ENCODE measurements at places on chromosomes 6 and 20.

GRCh38 chr20:39983183-39983582 is 705.9 kb downstream of the MAFB start:
- DNase-seq, result no peak

GRCh38 chr6:165805067-165805555 is 142.1 kb upstream of the PDE10A start:
- no peak for DNase-seq

DNA sequence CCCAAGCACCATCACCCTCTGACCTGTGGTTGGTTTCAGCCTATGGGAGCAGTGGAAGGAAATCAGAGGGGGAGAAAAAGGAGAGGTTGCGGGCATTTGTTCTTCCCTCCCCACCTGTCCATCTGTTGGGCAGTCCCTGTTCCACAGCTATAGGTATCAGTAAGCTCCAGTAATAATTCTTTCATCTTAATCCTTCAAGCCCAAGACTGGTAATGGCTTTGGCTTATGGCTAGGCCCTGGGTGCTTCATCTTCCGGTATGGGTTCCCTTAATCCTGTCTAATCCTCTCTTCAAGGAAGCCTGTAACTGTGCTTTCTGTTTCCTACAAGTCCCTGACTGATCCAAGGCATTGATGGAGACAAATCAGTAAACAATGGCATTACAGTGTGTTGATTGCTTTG is 42.2 kb upstream of the STK35 start:
- DNase-seq, result no peak

DNA sequence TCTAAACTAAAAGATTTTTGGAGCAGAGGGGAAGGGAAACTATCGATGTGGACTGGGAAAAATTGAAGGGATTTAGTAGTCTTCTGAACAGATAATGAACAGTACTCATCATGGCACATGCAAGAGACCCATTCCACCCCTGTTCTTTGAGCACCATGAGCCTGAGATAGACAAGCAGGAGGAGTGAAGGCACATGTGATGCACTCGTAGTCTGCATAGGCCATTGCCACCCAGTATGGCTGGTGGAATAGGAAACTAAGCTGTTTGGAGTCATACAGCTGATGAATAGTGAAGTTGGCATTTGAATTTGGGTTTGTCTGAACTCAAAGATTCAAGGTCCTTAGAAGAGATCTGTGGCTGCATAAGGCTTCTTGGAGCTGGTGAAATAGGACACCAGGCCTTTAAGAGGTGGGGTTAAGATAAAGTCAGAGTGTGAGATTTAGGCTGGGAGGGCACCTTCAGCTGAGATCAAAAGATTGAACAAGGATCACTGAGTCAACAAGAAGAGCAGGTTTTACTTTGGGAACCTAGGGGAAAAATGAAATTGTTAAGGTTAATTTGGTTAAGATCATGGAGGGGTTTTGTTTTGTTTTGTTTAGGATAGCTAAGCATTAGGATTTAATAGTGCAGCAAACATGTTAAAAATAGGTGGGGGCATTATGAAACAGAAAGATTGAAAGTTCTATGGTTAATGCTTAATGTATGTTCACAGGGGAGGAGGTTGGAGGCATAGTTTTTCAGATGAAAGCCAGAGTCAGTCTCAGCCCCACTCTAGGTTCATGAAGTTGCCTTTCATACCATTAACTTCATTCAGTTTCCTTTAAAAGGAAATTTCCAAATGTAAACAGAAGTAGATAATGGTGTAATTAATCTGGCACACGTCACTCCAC is 148.8 kb downstream of the ARID1B start:
- DNase-seq, result no peak

DNA sequence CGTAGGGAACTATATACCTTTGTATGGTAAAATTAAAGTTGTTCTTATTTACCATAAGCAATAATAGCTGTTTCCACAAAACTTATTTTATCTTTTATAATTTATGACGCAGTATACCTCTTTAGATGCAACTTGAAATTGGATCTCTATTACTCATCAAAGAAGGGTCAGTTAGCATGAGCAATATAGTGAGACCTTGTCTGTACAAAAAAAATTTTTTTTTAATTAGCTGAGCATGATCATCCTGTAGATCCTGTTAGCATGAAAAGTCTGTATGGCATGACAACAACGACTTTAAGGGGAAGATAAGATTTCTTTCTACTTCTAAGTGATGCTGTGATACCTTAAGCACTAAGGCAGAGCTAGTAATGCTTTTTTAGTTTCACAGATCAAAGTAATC is 5.9 kb downstream of the ALDH5A1 start:
- no peak for DNase-seq

- DNase-seq, result no peak
Observed at GRCh38 chr20:9551808-9552550, 37.6 kb downstream of the LAMP5 start.

DNA sequence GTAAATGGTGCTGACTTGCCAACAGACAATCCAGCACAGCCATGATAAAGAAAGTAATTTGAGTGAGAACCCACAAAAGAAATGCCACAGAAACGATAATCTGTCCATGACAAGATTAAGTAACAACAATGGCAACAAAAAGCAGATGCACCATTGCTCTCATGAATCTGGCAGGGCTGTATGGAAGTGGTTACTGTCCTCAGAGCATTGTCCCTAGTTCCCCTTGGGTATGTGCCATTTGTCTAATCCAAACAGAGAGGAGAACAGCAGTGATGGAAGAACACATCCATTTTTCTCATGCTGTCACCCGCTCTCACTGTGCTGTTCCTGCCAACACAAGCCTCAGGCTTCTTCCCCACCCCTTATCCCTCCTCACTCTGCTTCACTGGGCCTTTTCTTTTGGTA is 65.8 kb downstream of the REV3L start:
- DNase-seq, result no peak

GRCh38 chr6:31010393-31011060 is at the start of gene MUC22:
MUC22 (plus strand) TSS chr6:31010474; CDS start chr6:31010707, 233 bp downstream.
- DNase-seq, result no peak

DNA sequence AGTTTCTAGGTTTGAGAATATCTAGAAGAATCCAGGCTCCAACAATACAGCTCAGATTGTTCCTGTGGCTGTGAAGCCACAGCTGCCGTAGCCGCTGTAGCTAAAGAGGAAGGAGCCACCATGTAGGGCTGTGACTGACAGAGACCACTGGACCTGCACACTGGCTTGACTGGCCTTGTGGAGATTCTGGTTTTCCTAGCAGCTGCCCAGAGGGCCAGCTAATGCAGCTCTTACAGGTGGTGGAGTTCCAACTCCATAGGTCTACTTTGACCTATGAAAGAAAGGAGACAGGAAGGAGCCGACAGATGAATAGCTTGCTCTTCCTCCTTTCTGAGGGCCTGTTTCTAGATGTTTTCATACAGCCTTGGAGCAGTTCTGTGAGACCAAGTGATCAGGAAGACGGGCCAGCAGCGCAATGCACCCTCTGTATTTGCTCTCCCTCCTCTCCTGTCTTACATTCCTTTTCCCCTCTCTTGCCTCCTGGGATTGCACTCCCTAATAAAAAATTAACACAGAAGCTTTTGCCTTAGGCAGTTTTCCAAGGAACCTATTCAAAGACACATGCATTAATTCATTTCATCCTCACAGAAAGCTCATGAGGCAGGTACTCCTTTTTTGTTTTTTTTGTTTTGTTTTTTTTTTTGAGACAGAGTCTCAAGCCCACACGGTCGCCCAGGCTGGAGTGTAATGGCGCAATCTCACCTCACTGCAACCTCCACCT is 51.8 kb upstream of the MYB start:
- DNase-seq, result no peak

GRCh38 chr6:27547157-27548075 is 74.5 kb upstream of the ZNF184 start:
- no peak for DNase-seq

GRCh38 chr6:53873922-53874321 is 79.1 kb downstream of the LRRC1 start:
- DNase-seq, result no peak

DNA sequence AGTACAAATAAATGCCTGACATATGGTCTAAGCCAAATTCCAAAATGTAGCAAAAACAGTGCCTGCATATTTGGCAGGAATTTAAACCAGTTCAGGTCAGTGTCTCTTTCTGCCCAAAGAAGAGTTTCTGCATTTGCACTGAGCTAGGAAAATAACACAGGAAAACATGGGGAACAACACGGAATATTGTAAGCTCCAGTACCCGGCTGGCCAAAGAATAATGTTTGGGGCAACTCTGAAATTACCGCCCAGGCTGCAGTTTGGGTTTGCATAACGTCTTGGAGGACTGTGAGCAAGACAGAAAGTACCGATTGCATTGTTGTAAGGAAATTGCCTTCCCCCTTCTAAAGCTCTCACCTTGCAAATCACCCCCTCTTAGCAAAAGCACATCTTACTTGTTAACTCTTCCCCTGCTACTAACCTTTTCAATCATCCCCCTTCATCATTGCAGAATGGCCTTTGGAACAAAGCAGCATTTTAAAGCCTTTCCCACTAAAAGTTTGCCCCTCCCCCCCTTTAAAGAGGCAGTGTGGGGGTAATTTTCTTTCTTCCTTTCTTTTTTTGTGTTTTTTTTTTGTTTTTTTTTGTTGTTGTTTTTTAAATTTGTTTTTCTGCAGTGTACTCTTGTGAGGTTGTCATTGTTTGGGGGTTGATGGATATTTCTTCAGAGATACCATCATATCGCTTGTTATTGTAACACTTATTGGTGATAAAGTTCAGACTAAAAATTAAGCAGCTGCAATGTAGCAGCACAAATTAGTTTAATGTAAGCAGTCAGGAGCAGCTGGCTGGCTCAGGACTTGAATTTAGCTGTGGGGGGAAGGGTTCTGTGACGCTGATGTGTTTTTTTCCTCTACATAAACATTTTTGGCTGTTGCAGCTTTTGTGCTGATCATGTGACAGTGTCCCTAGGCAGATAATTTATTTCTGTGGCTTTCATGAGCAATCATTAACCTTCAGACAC is 100.0 kb upstream of the CITED2 start:
- no peak for DNase-seq

- DNase-seq, result no peak
Observed at GRCh38 chr6:20055916-20056315, 156.4 kb downstream of the MBOAT1 start.

- no peak for DNase-seq
Observed at GRCh38 chr6:39843305-39844020, 51.3 kb downstream of the DAAM2 start.

DNA sequence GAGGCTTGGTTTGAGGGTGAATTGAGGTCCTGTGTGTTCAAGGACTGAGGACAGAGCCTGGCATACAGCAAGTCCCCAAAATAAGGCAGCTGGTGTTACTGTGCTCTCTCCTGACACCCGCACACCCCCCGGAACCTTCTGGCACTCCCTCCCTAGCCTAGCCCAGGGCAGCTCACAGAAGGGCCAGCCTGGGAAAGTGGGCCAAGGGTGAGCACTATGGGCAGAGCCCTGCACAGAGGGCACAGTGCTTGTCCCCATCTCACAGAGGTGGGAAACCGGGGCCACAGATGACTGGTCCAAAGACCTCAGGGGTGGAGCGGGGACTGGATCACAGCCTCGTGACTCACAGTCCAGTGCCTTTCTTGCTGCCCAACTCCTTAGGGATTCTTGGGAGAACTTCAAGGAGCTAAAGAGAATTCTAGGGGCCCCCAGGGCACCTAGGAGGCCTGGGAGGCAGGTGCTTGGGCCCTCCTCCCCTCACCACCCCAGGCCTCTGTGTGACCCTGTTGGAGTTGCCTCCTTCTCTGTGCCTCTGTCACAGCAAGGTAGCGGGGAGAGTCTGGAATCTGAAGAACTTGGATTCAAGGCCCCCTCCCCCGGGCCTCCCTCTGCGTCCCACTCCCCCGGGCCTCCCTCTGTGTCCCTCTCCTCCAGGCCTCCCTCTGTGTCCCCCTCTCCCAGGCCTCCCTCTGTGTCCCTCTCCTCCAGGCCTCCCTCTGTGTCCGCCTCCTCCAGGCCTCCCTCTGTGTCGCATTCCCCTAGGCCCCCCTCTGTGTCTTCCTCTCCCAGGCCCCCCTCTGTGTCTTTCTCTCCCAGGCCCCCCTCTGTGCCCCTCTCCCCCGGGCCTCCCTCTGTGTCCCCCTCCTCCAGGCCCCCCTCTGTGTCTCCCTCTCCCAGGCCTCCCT is 13.5 kb downstream of the DLGAP4 start:
- no peak for DNase-seq

GRCh38 chr6:157984686-157985225 is 3.1 kb downstream of the SYNJ2 start:
- no peak for DNase-seq

- no peak for DNase-seq
Observed at GRCh38 chr20:51510936-51511605, 31.4 kb downstream of the NFATC2 start.

GRCh38 chr20:58523971-58524315 is 8.7 kb upstream of the APCDD1L start:
- no peak for DNase-seq

DNA sequence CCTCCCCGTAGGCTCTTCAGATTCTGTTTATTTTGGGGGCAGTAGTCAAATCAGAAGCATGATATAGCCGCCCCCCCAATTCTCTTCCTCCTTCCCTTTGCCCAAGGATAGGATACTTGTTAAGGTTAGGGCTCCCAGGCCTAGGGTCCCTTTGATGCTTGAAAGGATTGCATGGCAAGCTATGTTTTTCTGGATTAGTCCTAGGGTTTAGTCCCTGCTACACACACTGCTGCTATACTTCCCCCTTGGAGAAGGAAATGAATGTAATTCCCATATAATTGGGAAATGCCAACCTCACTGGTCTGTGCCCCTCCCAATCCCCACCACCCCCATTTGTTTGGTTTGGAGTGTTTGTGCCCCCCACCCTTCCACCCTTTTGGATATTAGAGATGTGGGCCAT is 62.8 kb downstream of the ZFAND3 start:
- DNase-seq, result no peak

DNA sequence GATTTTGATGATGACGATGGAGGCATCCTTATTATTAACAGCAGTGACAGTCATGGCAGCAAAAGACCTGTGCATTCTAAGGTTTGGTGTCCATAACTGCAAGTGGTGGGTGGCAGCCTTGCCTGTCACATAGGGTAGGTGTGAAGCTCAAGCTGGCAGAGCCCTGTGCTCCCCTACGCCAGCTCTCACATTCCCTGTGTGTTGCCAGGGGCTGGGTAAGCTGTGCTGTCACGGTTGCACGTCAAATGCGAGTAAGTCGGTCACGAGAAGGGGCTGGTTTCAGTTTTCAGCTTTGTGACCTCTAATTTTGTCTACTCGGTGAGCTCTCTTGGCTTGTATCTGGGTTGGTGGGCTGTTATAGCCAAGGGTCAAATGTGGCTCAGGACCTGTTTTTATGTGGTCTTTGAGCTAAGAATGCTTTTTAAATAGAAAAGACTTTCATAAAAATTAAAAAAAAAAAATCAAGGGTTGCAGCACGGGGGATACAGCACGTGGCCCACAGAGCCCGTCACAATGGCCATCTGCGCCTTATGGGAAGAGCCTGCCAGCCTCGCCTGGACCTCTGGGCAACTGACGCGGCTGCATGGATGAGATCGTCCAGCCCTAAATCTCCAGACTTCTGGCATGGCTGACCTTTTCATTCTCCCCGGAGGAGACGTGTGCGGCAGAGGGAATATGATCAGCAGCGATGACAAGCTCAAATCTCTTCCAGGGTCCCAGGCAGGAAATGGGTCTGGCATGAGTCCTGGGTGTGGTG is 148.5 kb downstream of the PHACTR3 start:
- DNase-seq, result no peak

Measured in activated T-helper 9 cell treated with anti-CD3 and anti-CD28 coated beads, Interleukin-2, amount 50 U/mL, for 16 hours (primary cell).